ENCODE measurements at places on chromosomes 3 and 15.
A peak's percentile ranks its signal among the peaks of the same experiment; 100 is the strongest.

GRCh38 chr3:181302960-181303359, 313.4 kb upstream of the DNAJC19 start:
- no peak for ATAC-seq

GRCh38 chr3:150656316-150656715, 47.4 kb downstream of the ERICH6 start:
- no peak for ATAC-seq

DNA sequence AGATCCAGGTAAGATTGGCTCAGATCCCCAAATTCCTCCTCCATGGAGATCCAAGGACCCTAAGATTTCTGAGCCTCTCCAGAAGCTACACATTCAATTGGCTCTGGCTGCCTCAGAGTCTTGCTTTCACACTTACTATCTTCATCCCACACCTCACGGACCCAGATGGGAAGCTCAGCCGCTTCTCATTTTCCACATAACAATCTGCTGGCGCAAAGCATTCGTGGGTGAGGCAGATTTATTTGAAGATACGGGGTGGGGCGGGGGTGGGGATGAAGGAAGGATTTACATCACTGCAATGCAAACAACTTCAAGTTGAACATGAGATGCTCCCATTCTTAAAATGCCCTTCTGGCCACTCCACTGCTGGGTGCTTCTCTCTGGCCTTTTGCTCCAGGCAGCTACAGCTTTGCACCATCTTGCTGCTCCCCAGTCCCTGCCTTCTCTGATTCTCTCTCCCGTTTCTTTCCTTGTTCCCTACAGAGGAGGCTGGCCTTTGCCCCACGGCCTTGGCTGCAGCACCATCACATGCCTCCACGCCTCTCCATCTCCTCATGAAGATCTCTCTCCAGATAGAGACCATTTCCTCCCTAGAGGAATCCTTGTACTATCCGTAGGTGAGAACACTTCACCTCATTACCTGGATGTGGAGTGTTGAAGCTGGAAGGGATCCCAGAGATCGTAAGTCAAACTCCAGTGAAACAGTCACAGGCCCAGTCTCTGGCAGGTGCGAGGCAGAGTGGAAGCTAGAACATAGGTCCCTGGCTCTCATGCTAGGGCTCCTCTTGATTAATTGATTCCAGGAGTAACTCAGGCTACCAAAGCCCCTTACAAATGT, 175.9 kb downstream of the RPLP1 start:
- no peak for ATAC-seq

GRCh38 chr3:155702745-155703591, 41.9 kb downstream of the PLCH1 start:
- ATAC-seq: no peak

DNA sequence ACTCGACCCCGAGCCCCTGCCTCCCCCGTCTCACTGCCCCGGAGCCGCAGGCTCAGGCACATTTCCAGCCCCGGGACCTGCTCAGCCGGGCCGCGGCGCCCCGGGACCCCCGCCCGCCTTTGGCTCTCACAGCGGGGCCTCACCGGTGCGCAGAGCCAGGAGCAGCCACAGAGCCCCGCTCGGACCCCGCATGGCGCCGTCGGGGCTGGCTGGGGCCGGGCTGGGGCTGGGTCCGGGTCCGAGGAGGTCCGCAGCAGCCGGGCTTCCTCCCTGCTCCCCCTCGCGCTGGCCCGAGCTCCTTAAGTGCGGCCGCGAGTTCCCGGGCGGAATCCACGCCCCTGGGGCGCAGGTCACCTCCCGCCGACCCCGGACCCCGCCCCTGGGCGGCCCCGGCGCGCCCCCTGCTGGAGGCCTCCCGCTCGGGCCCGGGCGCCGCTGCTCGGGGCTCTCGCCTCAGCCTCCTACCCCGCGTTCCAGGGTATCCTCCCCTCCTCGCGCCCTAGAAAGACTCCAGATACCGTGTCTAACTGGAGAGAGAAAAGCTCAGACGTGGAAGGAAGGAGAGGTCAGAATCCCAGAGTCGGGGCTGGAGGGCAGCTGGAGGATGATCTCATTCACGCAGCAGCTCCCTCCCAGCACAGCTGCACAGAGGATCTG, at the start of gene MELTF:
MELTF (minus strand) TSS at position 307 of the 657 bp plus-strand sequence; CDS start at position 192, 115 bp downstream.
- ATAC-seq: peak; percentile 74
